HFFc6 (cell line): ENCODE measurements at places on chromosomes 3 and 15.

DNA sequence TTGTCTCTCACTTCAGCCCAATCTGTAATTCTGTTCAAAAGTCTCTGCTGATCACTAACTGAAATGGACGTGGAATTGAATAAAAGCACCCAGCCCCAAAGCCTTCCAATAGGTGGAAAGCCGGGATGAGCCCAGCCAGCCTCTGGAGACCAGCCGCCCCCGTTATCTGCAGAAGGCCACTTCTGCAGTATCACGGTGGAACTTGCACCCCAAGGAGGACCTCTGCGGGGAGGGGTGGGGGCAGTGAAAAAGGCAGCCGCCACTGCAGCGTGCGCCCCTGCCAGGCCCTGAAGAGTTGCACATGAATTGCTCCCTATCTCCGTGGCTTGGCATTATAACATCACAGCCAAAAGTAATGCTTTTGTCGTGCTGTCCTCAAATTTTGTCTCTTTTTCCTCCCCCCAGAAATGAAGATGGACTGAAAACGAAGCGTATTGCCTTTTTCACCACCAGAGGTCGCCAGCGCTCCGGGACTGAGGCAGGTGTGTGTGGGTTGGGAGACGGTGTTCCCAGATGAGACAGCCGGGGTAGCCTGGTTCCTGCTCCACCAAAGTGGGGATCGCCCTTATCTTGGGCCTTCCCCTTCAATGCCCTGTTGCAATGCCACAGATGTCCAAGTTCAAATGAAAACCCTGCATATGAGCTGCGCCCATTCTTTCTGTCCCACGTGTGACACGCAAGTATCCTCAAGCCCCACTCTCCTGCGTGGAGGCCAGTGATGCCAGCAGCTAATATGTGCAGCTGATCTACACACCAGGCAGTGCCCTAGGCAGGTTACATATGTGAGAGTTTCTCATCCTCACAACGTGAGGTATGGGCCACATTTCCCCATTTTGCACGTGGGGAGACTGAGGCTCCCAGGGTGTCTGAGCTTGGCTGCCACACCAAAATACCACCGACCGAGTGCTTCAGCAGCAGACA lies 96.0 kb downstream of the LRRK1 start:
- peak; percentile 51 for DNase-seq

DNA sequence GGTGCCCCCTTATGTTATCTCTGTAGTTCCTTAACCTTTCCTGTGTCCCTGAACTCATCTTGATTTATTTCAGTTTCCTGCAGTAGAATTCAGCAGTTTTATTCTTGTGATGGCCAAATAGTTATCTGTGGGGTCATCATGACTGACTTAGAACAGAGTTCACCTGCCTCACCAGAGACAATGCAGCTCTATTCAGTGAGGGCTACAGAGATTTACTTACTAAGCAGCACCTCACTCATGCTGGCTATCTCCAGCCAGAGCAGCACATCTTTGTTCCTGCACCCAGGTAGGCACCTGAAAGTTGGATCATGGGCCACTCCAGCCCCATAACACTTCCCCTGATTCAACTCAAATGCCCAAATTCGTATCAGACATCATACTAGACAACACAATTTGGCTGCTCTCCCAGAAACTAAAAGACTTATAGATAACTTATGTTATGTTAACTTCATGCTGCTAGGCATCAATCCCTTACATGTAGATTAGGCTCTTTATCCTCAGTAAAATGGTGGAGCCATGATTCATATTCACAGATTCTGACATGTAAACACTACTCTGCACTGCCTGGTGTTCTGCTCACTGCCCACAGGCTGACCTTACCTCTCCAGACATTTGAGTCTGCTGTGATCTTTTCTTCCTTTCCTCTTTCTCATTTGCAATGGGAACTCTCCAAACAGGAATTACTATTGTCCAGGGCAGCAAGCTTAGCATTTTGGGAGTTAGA lies 9.3 kb upstream of the GOLGB1 start:
- no peak for DNase-seq

GRCh38 chr15:59002418-59002859 lies 15.0 kb downstream of the RNF111 start:
- no peak for DNase-seq

DNA sequence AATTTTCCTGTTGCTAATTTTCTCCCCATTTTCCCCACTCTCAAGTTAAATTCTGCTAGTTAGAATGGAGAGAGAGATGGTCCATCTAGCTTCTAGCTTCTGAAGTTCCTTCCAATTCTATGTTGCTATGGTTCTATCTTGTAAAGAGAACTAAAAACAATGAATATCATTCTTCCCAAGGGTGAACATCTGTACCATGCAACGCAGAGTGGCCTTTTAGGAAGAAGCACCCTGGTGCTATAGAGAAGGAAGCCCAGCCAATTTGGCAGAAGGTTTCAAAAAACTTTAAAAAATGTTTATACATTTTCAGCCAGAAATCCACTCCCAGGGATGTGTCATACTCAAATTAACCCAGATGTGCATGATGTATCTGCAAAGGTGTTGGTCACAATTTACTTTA lies 149.1 kb downstream of the SEMA6D start:
- DNase-seq = no peak

DNA sequence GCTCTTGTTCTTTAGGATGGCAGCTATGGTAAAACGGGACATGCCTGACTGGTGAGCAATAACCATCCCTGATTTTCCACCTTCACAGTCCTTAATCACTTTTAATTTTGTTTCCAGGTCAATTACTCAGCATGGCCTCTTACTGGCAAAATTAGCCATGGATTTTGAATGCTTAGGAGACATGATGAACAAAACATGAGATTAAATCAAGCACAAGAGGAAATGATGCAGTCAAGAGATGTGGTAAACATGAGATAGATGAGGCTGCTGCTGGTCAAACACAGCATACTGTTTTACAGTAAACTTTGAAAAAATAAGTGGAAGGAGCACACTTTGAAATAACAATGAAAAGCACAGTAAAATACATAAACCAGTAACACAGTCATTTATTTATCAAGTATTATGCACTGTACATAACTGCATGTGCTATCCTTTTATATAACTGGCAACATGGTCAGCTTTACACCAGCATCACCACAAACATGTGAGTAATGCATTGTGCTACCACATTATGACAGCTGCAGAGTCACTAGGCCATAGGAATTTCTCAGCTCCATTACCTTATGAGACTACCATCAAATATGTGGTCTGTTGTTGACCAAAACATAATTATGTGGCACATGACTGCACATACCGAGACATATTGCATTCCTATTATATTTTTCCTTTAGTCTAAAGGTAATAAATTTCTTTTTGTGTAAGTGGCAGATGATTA lies 30.1 kb upstream of the ZNF502 start:
- DNase-seq = peak; percentile 77

DNA sequence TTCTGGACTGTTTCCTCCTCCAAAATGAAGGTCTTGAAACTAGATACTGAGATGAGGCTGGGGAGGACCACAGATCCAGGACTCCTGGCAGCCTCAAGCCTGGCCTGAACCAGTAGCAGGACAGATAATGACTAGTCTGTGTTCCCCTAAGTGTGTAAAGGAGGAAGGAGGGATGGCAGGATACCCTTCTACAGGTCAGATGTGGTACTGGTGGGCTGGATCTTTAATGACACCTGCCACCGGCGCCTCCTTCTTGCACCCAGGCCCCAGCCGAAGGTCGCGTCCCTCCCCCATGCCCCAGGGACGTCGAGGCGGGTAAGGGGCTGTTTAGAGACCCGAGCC lies 556 bp downstream of the USP19 start:
- DNase-seq = no peak

DNA sequence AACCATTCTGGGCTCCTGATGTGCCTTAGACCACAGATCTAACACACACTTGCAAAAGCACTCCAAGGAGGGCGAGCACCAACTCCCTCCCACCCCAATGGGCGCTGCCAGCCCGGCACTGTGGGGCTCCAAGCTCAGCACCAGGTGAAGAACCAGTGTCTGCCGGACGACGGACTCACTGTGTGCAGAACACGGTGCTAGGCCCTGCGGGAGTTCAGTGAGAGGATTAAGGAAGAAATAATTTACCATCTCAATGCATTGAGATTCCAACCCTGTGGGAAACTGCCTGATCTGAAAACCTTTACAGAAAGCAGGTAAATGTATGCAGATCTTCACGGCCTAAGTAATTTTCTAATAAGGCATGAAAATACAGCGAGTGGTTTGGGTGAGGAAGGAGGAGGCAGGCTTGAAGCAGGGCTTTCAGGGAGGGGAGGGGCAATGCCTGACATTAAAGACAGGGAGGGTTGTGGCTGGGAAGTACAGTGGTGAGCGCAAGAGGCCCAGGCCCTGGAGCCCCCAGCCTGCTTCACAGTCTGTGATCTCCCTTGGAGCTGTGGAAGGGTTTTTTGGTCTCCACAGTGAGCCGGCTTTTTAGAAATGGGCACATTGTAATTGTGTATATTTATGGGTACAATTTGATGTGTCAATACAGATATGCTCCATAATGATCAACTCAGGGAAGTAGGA lies 35.6 kb upstream of the CHRNB4 start:
- no peak for DNase-seq

GRCh38 chr3:48427630-48427962 lies 2.3 kb downstream of the PLXNB1 start:
- DNase-seq = no peak

GRCh38 chr3:48835650-48836366 lies 11.9 kb downstream of the PRKAR2A start:
- DNase-seq = no peak

GRCh38 chr3:16604887-16605602 lies at the start of gene DAZL:
TSS of gene DAZL (minus strand) at chr3:16605423. CDS start at chr3:16605205, 218 bp downstream.
- no peak for DNase-seq

DNA sequence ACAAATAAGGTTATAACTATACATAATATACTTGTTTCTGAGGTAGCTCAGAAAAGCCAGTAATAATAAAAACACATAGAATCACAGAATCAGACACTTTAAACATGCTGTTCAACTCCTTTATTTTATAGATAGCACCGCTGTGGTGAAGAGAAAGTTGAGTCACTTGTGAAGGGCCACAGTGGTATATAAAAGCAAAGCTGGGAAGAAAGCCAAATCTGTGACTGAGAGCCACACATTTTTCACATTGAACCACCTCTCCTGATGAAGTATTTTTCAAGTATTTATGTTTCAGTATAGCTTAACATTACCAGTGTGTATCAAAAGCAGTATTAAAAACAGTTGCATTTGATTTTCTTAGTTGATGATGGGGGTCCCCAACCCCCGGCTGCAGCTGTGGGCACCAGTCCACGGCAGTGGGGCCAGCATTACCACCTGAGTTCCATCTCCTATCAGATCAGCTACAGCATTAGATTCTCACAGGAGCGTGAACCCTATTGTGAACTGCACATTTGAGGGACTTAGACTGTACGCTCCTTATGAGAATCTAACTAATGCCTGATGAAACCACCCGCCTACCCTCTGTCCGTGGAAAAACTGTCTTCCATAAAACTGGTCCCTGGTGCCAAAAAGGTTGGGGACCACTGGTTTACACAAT lies 46.2 kb downstream of the TBL1XR1 start:
- peak; percentile 84 for DNase-seq

GRCh38 chr3:29438580-29438979 lies 157.7 kb downstream of the RBMS3 start:
- DNase-seq = no peak

- peak; percentile 90 for DNase-seq
Observed at GRCh38 chr15:99454941-99455788, 110.6 kb upstream of the MEF2A start.

DNA sequence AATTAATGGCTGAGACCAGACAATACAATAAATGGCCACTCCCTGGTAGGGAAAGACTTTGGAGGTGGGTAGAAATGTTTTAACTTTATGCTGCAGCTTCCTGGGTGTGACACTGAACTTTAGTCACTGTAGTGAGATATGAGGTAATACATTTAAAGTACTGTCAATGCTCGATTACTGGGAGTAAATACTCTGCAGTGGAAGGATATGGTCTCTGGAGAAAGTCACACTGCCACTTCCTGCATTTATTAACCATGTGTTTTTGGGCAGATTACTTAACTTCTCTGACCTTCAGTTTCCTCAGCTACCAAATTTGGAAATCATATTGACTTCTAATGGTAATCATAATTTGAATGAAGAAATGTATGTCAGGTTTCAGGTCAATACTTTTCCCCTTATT lies 317.1 kb upstream of the TGFBR2 start:
- no peak for DNase-seq

DNA sequence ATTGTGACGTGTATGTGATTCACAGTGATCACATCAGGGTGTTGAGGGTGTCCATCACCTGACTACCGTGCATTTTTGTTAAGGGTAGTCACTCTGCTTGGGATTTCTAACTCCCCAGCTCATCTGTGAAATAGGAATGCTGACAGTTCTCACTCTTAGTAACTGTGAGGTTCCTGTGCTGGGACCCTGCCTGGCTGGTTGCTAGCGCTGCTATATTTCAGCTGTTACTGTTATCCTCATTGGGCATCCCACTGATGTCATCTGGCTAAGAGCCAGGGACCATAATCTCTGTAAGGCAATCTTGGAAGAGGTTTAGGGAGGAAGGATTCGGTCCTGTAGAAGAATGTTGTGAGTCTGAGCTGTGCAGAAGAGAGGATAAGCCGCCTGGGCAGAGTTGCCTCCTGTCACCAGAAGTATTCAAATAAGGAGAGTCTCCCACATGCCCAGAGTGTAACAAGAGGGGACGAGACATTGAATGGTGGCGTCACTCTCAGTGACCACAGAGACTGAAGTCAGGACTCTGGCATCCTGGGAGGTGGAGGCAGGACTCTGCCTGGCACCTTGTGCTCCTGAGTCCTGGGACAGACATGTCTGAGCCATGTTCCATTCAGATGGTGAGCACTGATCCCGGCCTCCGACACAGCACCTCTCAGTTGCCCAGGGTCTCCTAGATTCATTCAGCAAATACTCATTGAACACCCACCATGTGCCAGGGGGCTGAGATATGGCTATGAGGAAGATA lies 52.2 kb downstream of the FBLN2 start:
- peak; percentile 52 for DNase-seq

DNA sequence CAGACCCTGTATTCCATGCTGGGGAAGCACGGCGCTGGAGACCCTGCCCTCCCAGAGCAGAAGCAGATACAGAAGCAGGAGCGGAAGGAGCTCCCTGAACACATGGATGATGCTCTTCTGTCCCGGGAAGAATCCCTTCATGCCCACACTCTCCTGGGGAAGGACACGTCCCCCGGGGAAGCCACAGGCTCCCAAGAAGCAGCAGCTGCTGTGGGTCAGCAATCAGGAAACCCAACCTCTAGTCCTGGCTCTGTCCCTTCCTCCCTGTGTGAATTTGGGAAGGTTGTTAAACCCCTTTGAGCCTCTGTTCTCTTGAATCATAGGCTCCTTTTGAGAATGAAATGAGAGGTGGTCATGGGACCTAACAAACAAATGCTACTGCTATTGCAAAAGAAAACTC lies 176.2 kb upstream of the TPM1 start:
- DNase-seq = no peak

- no peak for DNase-seq
Observed at GRCh38 chr3:71759401-71759800, 5.7 kb downstream of the GPR27 start.

GRCh38 chr3:122628567-122628966 lies 51.1 kb downstream of the PARP15 start:
- no peak for DNase-seq
